HepG2 (cell line): ENCODE measurements at places on chromosomes 1 and 21. TPM values are rescaled to one million over a fixed set of nuclear protein-coding genes. Genes with fewer than 3 reads are reported as not detected.
A peak's percentile ranks its signal among the peaks of the same experiment; 100 is the strongest.

DNA sequence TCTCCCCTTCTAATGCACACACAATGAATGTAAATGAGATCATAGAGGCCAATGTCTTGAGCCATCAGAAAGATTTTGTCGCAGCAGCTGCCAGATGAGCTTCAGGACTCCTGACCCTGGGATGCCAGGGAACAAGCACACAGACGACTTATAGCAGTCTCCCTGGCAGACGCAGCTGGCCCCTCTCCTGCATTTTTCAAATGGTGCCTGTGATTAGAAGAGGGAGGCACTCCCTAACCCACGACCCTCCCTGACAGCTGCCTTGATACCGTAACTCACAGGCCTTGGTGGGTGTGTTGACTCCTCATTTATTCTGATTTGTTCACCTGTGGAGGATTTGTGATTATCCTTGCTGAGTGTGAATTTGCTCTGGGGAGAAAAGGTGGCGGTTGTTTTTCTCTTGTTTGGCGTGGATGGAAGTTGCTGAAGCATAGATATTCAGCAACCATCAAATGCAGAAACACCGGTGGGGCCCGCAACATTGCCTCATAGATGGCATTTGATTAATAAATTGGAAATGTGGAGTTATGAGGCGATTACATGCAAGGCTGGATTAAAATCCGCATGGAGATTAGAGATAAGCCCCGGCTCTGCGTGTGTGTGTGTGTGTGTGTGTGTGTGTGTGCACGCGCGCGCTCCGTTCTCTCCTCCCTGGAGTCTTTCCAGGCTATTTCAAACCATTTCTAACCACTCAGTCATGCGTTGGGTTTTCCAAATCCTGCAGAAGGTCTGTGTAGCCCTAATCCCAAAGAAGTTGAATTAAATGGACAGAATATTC is 2.1 kb upstream of the RD3 start:
- no peak overlapping the region for H3K4me3 ChIP-seq
- no peak for DNase-seq
- H3K4me1 ChIP-seq: peaks cover 7% of the 10 kb centered on the region; the same call in 1 of the 2 replicates
- no peak overlapping the region for H3K27ac ChIP-seq

- H3K36me3 ChIP-seq: peaks cover 21% of the 10 kb centered on the region; the same call in 2 of the 3 replicates
- no peaks in the 10 kb centered on the region for H3K27me3 ChIP-seq
- DNase-seq: no peak
- H3K4me1 ChIP-seq: peaks cover 17% of the 10 kb centered on the region
Measured at GRCh38 chr1:40257313-40257687, 736 bp upstream of the ZMPSTE24 start.

DNA sequence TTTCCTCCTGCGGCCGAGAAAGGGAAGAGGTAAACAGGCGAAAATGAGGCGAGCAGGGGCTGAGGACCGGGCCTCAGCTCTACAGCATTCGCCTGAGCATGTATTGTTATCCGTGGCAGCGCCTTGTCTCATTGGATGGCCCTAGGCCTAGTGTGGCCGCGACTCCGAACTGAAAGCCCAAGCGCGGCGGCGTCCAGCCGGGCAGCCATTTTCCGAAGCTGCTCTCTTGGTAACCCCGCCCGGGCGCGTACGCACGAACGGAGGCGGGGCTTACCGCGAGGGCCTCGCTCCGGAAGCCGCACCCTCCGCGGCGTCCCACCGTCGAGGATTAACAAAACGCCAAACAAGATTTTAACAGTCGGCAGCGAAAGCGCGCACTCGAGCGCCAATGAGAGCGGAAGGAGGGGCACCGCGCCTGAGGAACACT is 797 bp upstream of the USP1 start:
- DNase-seq: no peak
- H3K27ac ChIP-seq: peak overlapping the region; percentile 100
- H3K27me3 ChIP-seq: no peaks in the 10 kb centered on the region; the same call in 2 of the 3 replicates
- peaks cover 27% of the 10 kb centered on the region for H3K4me1 ChIP-seq
- H3K4me3 ChIP-seq: peak overlapping the region; percentile 77

GRCh38 chr1:189216886-189217285 is 1260.8 kb downstream of the BRINP3 start:
- no peak overlapping the region for H3K27ac ChIP-seq
- no peak overlapping the region for H3K4me3 ChIP-seq
- no peaks in the 10 kb centered on the region for H3K27me3 ChIP-seq
- no peaks in the 10 kb centered on the region for H3K4me1 ChIP-seq
- H3K36me3 ChIP-seq: no peaks in the 10 kb centered on the region
- no peak for DNase-seq

- no peaks in the 10 kb centered on the region for H3K27me3 ChIP-seq
- no peak overlapping the region for H3K4me3 ChIP-seq
- DNase-seq: no peak
- no peak overlapping the region for H3K27ac ChIP-seq
Measured at GRCh38 chr1:23806280-23806679, 5.7 kb upstream of the GALE start.

DNA sequence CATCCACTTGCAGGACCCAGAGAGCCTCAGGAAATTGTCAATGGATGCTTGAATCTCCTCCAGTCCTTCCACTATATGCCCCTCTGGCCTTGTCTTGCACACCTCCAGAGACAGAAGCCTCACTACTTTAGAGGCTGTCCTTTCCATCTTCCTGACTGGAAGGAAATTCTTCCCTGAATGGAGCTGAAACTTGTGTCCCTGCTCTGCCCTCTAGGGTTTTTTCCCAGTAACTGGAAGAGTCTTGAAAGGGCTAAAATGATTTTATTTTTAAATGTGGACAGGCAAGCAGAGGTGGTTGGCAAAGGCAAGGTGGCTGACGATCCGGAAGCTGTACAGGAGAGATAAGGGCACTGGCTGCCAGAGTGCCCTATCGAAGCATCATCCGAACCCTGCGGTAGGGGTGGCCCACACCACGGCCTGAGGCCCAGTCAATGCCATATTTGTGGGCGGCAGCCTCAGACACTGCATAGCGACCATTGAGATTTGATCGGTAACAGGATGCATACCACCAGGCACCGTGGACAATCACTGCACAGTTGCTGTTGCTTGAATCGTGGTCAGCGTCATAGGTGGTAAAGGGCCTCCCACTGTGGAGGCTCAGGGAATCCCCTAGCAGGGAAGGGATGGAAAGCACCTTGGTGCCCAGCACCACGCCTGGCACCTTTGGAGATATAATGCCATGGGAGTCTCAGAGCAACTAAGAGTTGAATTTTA is 2.3 kb upstream of the MAP3K6 start:
- no peak overlapping the region for H3K4me3 ChIP-seq
- H3K4me1 ChIP-seq: peaks cover 27% of the 10 kb centered on the region
- H3K27me3 ChIP-seq: peaks cover 23% of the 10 kb centered on the region; the same call in 2 of the 3 replicates
- H3K27ac ChIP-seq: no peak overlapping the region
- DNase-seq: no peak

- no peaks in the 10 kb centered on the region for H3K36me3 ChIP-seq
- H3K4me3 ChIP-seq: no peak overlapping the region
- H3K27ac ChIP-seq: no peak overlapping the region
- no peak for DNase-seq
- H3K4me1 ChIP-seq: no peaks in the 10 kb centered on the region
Measured at GRCh38 chr1:5267603-5268235, 613.3 kb downstream of the AJAP1 start.

DNA sequence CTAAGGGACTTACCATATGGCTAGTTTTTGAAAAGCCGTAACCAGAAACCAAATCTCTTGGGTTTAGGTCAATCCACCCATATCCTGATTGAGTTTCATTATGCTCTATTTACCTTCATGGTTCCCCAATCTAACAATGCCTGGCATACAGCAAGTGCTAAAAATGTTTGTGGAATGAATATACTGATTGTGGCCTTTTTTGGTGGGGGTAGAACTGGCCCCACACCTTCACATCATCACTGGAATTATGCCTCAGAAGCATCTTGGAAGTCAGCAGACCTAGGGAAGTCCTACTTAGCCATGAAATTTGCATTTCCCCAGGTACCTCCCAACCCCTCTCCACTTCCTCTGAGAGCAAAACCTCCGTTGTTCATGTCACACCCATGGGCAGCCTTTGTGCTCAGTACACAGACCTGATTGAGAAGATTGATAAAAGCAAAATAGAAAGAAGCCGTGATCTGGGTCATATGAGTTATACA is 17.8 kb upstream of the SLAMF1 start:
- no peak for DNase-seq
- no peaks in the 10 kb centered on the region for H3K27me3 ChIP-seq
- no peaks in the 10 kb centered on the region for H3K36me3 ChIP-seq

GRCh38 chr1:44881011-44881632 is 38.1 kb upstream of the PTCH2 start:
- no peak overlapping the region for H3K4me3 ChIP-seq
- no peak overlapping the region for H3K27ac ChIP-seq
- peaks cover 7% of the 10 kb centered on the region for H3K36me3 ChIP-seq
- no peaks in the 10 kb centered on the region for H3K4me1 ChIP-seq

GRCh38 chr1:233261206-233261605 is 34.3 kb downstream of the PCNX2 start:
- H3K27me3 ChIP-seq: no peaks in the 10 kb centered on the region; the same call in 2 of the 3 replicates
- DNase-seq: peak; percentile 49
- no peaks in the 10 kb centered on the region for H3K36me3 ChIP-seq
- H3K4me1 ChIP-seq: peaks cover 12% of the 10 kb centered on the region

DNA sequence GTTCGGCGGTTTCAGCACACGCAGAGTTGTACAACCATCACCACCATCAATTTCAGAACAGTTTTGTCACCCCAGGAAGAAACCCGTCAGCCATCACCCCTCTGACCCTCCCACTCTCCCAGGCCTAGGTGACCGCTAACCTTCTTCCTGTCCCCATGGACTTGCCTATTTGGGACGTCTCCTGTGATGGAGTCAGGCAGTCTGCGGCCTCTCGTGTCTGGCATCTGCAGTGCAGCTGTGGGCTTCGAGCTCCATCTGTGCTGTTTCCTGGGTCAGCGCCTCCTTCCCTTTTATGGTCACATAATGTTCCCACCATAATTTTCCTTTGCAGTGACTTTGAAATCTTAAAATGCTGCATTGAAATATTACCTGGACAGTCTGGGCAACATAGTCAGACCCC is 24.4 kb downstream of the SLC45A1 start:
- no peaks in the 10 kb centered on the region for H3K36me3 ChIP-seq
- peaks cover 35% of the 10 kb centered on the region for H3K4me1 ChIP-seq
- H3K27me3 ChIP-seq: peaks cover 5% of the 10 kb centered on the region
- H3K4me3 ChIP-seq: no peak overlapping the region
- H3K27ac ChIP-seq: no peak overlapping the region

DNA sequence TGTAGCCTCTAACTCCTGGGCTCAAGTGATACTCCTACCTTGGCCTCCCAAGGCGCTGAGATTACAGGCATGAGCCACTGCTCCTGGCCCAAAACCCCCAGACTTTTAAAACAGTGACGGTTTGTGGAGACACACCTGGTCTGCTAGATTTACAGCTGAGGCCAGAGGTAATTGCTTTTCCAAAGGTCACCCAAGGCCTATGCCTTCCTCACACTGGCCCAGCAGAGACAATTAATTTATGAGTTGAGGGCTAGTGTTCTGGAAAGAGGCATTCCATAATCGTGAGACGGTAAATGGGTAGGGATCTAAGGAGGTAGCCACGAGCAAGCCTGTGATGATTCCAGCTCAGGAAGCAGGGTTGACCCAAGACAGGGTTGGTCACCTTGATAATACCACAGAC is 12.4 kb upstream of the PARP1 start:
- H3K36me3 ChIP-seq: no peaks in the 10 kb centered on the region
- no peaks in the 10 kb centered on the region for H3K4me1 ChIP-seq
- no peaks in the 10 kb centered on the region for H3K27me3 ChIP-seq
- no peak for DNase-seq
- no peak overlapping the region for H3K27ac ChIP-seq
- no peak overlapping the region for H3K4me3 ChIP-seq

DNA sequence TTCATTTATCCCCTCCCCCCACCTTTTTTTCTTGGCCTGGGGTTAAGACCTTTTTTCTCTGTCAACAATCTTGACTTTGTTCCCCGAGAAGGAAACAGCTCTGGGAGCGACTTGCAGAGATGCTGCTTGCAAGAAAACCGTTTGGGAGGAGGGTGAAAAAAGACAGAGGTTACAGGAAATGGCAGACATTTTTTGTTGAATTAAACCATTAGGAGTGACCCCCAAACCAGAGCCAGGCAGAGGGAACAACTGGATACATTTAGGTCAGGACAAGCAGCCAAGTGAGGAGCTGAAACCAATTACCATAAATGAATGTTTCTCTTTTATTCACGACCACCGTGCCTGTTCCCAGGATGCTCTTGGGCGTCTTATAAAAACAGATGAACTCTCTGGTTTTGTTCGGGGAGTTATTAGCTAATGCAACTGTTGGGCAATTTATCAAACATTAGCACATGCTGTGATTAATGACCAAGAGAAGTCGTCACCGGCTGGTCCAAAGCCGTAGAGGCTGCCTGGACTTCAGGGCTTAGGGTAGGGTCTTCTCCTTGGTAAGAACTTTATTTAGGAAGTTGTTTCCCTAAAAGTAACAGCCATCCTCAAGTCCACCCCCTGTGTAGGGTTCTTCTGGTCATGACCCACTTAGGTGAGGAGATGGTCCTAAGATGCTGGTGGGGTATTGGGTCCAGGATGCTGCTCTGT is 141.0 kb downstream of the FOXD2 start:
- no peak for DNase-seq
- no peak overlapping the region for H3K27ac ChIP-seq
- no peaks in the 10 kb centered on the region for H3K36me3 ChIP-seq

The RBM11 gene
- total RNA-seq: 0.24 TPM in 1 of 2 replicates, not detected in the other

The CCDC185 gene
- not detected in 2 replicates for total RNA-seq

The PKLR gene
- total RNA-seq: 10.3 and 13.6 TPM in 2 replicates

The SUSD4 gene
- total RNA-seq: not detected in 2 replicates
